ENCODE measurements at places on chromosomes 3 and 15. TPM values are rescaled to one million over a fixed set of nuclear protein-coding genes. Genes with fewer than 3 reads are reported as not detected.

DNA sequence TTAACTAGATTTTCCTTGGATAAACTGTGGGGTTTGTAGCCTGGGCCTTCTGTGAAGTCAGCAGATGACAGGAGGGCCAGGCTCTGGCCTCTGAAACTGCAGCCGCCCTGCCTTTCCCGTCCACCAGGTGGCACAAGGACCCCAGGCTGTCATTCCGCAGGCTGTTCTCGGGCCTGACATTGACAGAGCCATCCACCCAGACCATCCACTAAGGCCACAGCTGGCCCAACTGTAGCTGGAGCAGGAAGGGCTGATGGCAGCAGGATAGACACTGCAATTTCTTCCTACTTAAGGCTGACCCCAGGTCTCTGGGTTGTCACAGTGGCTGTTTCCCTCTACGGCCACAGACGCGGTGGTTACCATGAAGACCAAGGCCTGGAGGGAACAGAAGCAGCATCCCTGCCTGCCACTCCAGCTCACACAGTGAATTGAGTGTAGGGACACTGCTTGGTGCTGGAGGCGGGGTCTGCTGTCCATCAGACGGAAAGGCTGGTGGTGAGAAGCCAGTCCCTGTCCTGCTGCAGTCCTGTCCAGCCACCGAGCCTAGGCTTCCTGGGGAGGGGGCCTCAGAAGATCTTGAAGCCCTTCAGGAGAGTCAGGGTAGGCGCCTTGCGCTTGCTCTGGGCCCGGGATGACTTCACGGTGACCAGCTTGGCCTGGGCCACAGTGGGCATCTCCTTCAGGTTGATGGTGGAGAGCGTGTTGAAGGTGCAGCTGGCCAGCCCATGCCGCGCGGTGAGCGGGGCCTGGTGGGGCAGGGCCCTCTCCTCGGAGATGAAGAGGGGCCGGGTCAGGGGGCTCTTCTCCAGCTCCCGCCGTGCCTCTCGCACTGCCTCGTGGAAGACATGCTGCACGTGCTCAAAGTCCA lies 9.4 kb downstream of the SLC51B start:
- H3K27me3 ChIP-seq = no peaks in the 10 kb centered on the region
- no peaks in the 10 kb centered on the region for H3K36me3 ChIP-seq
- no peak overlapping the region for H3K4me3 ChIP-seq
- peak; percentile 70 for DNase-seq
- H3K27ac ChIP-seq = no peak overlapping the region
- peaks cover 8% of the 10 kb centered on the region for H3K4me1 ChIP-seq

DNA sequence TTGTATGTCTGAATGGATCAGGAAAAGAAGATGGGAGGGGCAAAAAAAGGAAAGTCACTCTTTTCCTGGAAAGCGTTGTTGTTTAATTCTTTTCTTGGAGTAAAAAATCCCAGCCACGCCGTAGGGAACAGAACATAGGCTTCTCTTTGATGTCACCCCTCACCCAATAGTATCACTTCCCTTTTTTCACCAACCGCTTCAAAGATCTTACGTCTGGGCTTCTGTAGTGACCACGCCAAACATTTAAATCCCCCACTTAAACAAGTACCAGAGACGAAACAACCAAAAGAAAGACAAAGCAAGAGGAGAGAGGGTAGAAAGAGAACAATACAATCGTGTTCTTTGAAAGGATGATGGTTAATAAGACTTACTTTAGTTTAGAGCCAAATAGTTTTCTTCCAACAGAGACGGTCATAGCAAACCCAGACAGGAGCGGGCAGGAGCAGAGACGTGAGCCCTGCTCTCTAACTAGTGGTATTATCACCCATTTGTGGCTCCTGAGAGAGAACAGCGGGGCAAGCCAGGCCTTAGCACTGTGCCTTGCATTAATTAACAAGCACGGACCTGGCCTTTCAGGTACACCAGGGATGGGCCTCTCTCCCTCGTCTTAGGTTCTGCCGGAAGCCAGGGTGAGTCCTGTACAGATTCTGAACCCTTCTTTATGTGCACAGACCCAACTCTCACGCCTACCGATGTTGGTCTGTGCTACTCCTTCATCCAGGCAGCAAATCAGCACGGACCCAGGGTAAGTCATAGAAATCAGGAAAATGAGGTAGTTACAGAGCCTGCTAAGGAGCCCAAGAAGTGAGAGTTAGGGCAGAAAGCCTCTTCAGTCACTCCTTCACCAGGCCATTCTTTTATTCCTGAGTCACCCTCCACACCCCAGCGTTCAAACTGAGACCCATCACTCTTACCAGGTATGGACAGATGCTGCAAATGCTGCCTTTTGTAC lies 28.2 kb upstream of the BCL6 start:
- H3K4me1 ChIP-seq = peaks cover 52% of the 10 kb centered on the region
- DNase-seq = no peak
- H3K36me3 ChIP-seq = no peaks in the 10 kb centered on the region
- no peak overlapping the region for H3K4me3 ChIP-seq
- H3K27me3 ChIP-seq = no peaks in the 10 kb centered on the region

The INSYN1 gene
- total RNA-seq = not detected

DNA sequence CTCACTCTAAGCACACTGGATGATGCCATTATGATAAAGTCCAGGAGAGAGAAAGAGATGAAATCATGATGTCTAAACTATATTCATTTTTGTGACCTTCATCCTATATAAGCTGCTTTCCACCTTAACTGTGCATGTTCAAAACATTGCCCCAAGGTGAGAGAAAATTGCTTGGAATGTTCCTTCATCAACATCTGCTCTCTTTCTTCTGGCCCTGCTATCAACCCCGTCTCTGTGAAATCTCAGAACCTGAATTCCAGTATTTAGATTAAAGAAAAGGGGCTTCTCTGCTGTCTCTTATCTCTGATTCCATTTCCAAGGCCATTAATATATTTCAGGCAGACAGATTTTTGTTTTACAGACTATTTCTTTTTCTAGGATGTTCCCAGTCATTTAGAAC lies 47.3 kb upstream of the PHLDB2 start:
- H3K4me1 ChIP-seq = no peaks in the 10 kb centered on the region
- no peak overlapping the region for H3K4me3 ChIP-seq
- no peak overlapping the region for H3K27ac ChIP-seq
- H3K27me3 ChIP-seq = no peaks in the 10 kb centered on the region
- DNase-seq = no peak
- no peaks in the 10 kb centered on the region for H3K36me3 ChIP-seq

- no peak overlapping the region for H3K27ac ChIP-seq
- H3K36me3 ChIP-seq = peaks cover 2% of the 10 kb centered on the region
- H3K4me3 ChIP-seq = no peak overlapping the region
- H3K27me3 ChIP-seq = peaks cover 25% of the 10 kb centered on the region
Observed at GRCh38 chr15:26773917-26774316, 1.1 kb upstream of the GABRB3 start.

- H3K4me1 ChIP-seq = no peaks in the 10 kb centered on the region
- H3K4me3 ChIP-seq = no peak overlapping the region
- no peaks in the 10 kb centered on the region for H3K27me3 ChIP-seq
- no peaks in the 10 kb centered on the region for H3K36me3 ChIP-seq
- DNase-seq = no peak
Observed at GRCh38 chr3:63414607-63415006, 136.5 kb downstream of the SYNPR start.

- peaks cover 54% of the 10 kb centered on the region for H3K4me1 ChIP-seq
- no peak for DNase-seq
- H3K4me3 ChIP-seq = no peak overlapping the region
Observed at GRCh38 chr3:120072867-120073525, 21.3 kb downstream of the GSK3B start.

DNA sequence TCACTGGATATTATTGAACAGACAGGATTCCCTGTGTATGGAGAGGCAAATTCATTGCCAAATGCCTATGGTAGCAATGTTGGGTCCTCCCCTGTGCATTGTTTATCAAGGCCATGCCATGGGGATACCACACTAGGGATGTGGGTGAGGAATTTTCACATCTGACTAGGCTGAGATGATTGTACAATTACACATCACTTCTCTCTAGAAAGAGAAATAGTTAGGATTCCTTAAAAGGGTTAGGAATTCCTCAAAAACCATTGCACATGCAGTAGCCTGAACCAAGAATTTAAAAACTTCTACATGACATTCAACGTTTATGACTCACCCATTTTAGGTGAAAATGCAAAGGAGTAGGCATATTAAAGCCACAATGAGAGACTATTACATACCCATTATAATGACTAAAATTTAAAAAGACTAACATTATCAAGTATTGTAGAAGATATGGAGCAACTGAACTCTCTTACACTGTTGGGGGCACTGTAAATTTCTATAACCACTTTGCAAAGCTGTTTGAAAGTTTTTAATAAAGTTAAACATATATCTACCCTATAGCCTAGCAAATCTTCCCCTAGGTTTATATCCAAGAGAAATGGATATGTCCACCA lies 175.9 kb downstream of the THRB start:
- no peak overlapping the region for H3K4me3 ChIP-seq
- H3K27ac ChIP-seq = no peak overlapping the region
- no peaks in the 10 kb centered on the region for H3K36me3 ChIP-seq
- H3K27me3 ChIP-seq = no peaks in the 10 kb centered on the region

DNA sequence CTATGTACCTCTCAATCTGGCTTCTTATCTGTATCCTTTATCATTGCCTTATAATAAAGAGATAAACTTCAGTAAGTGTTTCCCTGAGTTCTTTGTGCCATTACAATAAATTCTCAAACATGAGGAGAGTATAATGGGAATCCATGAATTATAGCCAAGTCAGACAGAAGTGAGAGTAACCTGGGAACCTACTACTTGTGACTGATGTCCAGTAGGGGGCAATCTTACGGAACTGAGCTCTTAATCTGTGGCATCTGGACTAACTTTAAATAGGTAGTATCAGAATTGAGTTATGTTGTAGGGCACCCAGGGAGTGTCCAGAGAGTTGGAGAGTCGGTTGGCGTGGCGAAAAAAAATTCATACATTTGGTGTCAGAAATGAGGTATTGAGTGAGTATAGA lies 542.6 kb downstream of the ZBBX start:
- no peaks in the 10 kb centered on the region for H3K36me3 ChIP-seq
- no peaks in the 10 kb centered on the region for H3K4me1 ChIP-seq
- DNase-seq = no peak
- H3K4me3 ChIP-seq = no peak overlapping the region
- no peak overlapping the region for H3K27ac ChIP-seq
- no peaks in the 10 kb centered on the region for H3K27me3 ChIP-seq

DNA sequence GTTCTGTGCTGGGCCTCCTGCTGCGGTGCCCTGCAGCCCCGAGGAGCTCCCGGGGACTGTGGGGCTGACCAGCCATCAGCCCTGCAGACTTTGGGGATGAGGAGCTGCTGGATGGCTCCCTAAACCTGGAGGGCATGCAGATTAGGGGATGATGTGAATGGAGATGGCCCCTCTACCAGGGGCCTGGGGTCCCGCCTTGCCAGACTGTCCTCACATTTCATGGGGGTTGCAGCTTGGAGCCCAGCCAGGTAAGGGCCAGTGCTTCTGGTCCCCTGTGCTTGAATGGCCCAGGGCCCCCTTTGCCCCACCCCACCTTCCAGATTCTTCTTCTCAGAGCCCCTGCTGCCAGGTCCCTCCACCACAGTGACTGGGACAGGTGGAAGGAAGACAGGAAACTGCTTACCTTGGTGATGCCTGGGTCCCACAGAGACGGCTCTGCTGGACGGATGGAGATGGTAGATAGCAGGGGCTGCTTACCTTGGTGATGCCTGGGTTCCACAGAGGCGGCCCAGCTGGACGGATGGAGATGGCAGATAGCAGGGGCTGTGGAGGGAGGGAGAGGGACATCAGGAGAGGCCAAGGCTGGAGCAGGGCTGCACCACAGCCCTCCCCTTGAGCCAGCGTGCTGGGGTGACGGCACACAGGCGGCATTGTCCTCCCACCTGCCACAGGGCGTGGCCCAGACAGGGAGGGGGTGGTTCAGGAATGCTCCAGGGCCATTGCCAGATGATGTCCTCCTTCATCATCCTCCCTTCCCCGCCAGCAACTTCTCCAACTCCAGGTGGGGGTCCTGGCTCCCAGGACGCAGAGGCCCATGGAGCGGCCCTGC lies at the start of gene SPTBN5:
SPTBN5 (minus strand) TSS at position 632 of the 829 bp plus-strand sequence; CDS start at position 76, 556 bp downstream.
- H3K27me3 ChIP-seq = no peaks in the 10 kb centered on the region
- H3K36me3 ChIP-seq = peaks cover 9% of the 10 kb centered on the region
- H3K4me1 ChIP-seq = peaks cover 37% of the 10 kb centered on the region
- DNase-seq = no peak

GRCh38 chr3:42500909-42501308 lies 1.5 kb upstream of the VIPR1 start:
- H3K4me1 ChIP-seq = peaks cover 33% of the 10 kb centered on the region
- H3K4me3 ChIP-seq = peak overlapping the region; percentile 91
- no peaks in the 10 kb centered on the region for H3K36me3 ChIP-seq
- DNase-seq = peak; percentile 2

The C3orf18 gene
- total RNA-seq = 17.0 TPM

DNA sequence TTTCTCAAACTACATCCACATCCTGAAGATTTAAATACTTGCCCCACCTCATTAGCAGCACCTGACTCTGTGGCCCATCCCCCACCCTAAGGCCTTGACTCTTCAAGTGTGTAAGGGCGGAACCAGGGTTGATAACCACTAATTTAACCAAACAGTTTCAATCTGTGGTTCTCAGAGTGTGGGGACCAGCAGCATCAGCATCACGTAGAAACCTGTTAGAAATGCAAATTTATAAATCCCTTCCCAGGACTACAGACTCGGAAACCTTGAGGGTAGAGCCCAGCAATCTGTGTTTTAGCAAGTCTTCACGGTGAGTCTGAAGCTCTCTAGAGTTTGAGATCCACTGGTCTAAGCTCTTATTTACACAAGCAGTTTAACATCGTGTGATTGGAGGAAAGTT lies 12.4 kb downstream of the GNB4 start:
- peaks cover 3% of the 10 kb centered on the region for H3K27me3 ChIP-seq
- no peak for DNase-seq
- H3K4me1 ChIP-seq = no peaks in the 10 kb centered on the region
- no peaks in the 10 kb centered on the region for H3K36me3 ChIP-seq

Measured in activated CD4-positive, alpha-beta memory T cell treated with anti-CD3 and anti-CD28 coated beads for 36 hours (primary cell).